Amniotic stem cell (primary cell): ENCODE measurements at places on chromosomes 7 and 10.

GRCh38 chr7:36219429-36219828 is 66.4 kb downstream of the EEPD1 start:
- DNase-seq: no peak

DNA sequence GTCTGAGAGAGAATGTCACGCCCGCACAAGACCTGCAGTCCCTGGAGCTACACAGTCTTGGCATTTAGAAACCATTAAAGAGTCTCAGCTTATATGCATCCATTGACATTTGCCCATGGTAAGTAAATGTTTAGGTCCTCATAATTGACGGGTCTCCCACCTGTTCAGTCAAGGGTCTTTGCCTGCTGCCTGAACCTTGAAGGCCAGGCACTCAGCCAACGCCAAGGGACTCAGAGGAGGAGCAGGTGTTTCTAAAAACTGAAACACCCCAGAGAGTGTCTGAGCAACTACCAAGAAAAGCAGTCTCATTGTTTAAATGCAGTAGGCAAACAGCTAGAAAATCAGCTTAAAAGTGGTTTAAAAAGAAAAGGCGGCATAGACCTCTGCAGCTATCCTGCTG is 264.7 kb upstream of the AKR1E2 start:
- no peak for DNase-seq

DNA sequence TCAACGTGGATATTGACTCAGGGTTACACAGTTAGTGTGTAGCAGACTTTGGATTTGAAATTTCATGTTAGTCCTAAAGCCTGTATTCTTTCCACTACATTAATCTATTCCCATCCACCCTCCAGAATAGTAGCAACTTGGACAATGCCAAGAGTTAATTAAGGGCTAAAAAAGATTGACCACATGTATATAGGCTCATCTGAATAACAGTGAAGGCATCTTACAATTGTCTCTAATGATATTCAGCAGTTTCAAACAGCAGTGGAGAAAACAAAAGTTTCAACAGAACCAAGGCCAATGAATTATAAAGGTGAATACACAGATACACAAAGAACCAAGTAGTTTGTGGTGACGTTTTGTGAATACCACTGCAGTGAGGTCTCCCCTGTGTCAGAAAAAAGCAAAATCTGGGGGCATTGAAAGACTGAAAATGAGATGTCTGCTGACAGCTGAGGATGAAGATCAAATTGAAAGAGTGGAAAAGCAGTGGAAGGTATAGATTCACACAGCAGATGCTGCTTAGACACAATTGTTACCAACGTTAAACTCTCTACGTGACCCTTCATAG is 202.8 kb downstream of the SEMA3E start:
- no peak for DNase-seq

- DNase-seq: no peak
Observed at GRCh38 chr10:100970076-100970913, 991 bp downstream of the SEMA4G start.

- DNase-seq: no peak
Observed at GRCh38 chr7:49775065-49775948, 1.9 kb downstream of the VWC2 start.

DNA sequence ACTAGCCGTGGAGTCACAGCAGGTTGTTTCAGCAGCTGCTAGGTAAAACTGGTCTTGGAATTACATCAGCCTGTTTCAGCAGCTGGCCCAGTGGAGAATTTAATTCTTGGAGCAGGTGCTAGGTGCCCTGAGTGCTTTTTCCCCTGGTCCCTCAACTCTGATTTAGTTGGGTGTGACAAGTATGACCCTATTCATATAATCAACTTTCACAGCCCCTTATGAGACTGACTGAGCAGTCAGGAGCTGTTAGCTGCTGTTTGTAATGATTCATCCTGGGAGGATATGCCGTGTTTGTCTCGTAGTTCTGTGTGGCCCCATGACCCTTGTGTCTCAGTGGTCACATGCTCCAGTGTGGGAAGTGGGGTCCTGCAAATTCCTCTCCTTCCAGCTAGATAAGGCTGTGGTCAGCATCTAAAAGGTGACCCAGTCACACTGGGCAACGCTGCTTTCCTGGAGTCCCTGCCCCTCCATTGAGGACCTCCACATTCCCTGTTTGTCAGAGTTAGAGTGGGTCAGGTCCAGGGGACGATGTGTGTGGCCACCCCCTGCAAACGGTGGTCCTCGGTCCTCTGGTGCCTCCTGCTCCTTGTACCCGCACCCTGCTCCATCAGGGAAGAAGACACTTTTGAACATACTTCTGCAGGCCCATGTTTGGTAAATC is 28.3 kb downstream of the TBATA start:
- no peak for DNase-seq

- DNase-seq: no peak
Observed at GRCh38 chr7:109821156-109821555, 1251.5 kb downstream of the DNAJB9 start.

DNA sequence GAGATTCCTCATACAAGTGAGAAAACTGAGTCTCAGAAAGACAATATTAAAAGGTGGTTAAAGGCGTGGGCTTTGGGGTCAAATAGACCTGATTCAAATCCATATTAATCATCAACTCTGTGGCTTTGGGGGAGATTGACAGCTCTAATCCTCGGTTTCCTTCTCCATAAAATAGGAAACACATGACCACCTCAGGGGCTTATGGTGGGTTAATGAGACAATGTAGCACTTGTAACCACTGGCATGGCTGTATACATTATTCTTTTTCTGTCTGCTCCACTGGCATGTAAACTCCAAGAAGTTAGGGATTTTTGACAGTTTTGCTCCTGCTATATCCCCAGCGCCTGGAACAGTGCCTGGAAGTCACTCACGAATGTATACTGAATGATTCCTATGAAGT is 120.8 kb upstream of the GAD2 start:
- no peak for DNase-seq

DNA sequence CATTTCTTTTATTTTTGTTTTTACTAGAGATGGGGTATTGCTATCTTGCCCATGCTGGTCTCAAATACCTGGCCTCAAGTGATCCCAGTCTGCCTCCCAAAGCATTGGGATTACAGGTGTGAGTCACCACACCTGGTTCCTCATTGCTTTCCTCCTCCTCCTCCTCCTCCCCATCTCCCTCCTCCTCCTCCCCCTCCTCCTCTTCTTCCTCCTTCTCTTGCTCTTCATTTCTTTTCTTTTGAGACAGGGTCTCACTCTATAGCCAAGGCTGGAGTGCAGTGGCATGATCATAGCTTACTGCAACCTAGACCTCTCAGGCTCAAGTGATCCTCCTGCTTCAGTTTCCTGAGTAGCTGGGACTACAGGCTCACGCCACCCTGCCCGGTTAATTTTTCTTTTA is 22.2 kb downstream of the LRRC20 start:
- no peak for DNase-seq

- DNase-seq: no peak
Observed at GRCh38 chr7:1103009-1103788, 15.3 kb downstream of the GPER1 start.

DNA sequence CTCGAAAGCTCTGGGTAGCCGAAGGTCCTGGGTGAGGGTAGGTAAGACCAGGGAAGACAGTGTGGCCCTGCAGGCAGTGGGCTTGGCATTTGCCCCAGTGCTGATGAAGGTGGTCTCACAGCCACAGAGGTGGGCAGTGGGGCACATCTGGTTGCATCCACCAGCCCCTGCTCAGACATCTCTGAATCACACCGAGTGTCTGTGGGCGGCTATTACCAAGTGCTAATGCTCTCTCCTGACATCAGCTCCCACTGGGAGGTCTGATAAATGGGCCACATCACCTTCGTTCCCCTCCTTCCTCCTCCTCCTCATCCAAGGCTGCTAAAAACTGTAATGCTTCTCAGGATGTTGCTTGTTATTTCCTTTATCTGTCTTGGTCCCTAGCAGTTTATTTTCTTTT is 330.9 kb upstream of the COBL start:
- no peak for DNase-seq

- DNase-seq: no peak
Observed at GRCh38 chr7:136523571-136523970, 344.9 kb upstream of the CHRM2 start.

DNA sequence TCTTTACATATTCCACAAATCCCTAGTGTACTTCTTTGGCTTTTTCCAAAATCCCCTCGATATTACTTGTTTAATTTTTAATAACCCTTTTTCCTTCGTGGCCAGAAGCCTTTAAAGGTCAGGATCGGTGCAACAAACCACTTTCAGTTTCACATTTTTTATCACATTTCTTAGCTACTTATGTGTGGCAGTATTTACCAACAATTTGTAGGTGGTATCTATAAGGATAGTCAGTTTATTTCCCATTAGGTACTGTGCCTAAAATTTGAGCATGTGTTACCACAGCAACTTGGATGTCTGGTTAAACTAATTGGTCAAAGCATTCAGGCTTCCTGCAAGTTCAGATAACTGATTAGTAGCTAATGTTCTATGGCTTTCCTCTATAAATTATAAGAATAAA is 104.9 kb downstream of the CDK14 start:
- DNase-seq: no peak

DNA sequence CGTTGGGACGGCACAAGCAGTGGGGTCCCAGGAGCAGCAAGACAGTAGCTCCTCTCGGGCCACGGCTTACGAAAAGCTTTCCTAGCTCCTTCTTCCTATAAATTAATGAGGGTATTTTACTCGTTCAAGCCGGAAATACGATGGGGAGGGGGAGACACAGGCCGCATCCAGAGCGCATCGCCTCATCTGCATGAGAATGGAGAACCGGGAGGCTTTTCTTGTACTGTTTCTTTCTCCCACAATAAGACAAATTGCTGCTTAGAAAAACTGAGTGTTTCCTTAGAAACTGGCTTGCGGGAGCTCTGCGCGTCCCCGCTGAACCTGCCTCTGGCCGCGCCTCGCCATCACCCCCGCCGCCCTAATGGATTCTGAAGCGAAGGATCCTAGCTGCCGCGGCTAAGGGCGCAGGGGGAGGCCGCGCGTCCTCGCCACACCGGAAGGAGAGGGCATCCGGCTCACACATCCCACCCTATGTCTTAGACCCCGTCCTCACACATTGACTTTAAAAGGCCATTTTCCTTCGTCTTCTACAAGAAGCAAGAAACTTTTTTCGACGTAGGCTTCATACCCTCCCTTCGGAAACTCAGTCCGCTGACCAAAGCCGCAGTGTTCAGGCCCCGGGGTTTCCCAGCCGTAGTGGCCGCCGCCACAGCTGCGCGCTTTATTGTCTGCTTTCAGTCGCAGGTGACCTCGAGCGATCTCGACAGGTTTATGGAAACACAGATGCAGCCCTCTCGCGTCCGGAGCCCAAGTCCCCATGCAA is 8.8 kb downstream of the NXPH1 start:
- no peak for DNase-seq
